Suprapubic skin (tissue), 4 donors: ENCODE measurements at places on chromosomes 4 and X.
A peak's percentile ranks its signal among the peaks of the same experiment; 100 is the strongest.

DNA sequence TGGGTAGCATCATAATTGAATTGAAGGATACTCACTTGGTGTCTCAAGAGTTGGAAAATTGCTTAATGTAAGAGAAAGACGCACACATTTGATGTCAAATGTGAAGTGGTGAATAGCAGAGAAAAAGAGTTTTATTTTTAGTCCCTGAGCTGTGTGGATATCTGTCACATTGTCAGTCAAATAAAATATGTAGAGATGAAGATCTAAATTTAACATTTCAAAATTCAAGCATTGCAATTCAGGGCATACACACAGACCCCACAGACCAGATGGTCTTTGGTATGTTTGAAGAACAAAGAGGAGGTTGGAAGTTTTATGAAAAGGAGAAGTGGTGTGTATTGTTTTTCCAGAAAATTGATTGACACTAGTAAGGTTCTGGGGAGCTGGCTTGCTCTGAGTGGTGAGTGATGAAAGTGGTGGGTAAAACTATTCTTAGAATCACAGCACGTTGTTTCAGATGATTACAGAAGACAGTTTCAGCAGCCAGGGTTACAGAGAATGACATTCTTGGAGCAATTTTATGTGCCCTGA is 44.9 kb upstream of the BBS12 start:
- no peaks in the 10 kb centered on the region for H3K4me1 ChIP-seq
- H3K27ac ChIP-seq = no peak overlapping the region
- H3K36me3 ChIP-seq = no peaks in the 10 kb centered on the region

DNA sequence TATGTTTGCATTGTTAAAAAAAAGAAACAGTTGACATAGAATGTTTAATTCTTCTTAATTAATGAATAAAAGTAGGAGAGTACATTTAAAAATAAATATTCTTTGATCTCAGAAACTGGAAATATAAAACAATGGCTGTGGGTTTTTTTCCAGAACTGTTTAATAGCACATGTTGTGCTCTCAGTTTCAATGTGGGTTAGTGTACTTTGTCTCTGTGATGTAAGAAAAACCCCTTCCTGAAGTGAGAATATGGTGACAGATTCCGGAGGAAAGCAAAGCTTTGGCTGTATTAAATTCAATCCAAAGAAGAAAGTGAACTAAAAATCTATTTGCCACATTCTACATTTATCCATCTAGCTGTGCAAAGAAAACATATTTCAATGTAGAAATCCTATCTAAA is 261.9 kb upstream of the ADGRL3 start:
- H3K27me3 ChIP-seq = no peaks in the 10 kb centered on the region
- H3K4me1 ChIP-seq = no peaks in the 10 kb centered on the region
- no peak overlapping the region for H3K4me3 ChIP-seq
- no peak overlapping the region for H3K27ac ChIP-seq
- DNase-seq = no peak
- no peaks in the 10 kb centered on the region for H3K36me3 ChIP-seq

- no peak overlapping the region for H3K27ac ChIP-seq
- H3K27me3 ChIP-seq = peaks cover 29% of the 10 kb centered on the region
- H3K4me1 ChIP-seq = no peaks in the 10 kb centered on the region
- no peak overlapping the region for H3K4me3 ChIP-seq
Measured at GRCh38 chr4:4840351-4840750, 19.1 kb upstream of the MSX1 start.

DNA sequence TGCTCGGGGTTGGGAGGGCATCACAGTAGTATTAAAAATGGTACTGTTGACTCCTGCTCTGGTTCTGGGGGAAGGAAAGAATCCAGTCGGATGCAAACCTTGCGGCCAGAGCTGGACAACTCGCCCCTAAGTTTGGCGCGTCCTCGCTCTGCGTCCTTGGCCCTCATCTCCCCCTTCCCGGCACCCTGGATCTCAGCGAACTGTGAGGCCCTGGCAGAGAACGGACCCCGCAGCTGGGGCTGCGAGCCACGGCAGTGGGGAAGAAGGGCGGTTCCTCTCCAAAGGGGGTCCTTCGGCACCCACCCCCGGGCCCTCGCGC is 14.0 kb downstream of the ARHGEF6 start:
- H3K36me3 ChIP-seq = no peaks in the 10 kb centered on the region
- no peak for DNase-seq
- H3K4me1 ChIP-seq = peaks cover 8% of the 10 kb centered on the region
- peak overlapping the region; percentile 61 for H3K4me3 ChIP-seq
- no peaks in the 10 kb centered on the region for H3K27me3 ChIP-seq
- H3K27ac ChIP-seq = peak overlapping the region; percentile 85

DNA sequence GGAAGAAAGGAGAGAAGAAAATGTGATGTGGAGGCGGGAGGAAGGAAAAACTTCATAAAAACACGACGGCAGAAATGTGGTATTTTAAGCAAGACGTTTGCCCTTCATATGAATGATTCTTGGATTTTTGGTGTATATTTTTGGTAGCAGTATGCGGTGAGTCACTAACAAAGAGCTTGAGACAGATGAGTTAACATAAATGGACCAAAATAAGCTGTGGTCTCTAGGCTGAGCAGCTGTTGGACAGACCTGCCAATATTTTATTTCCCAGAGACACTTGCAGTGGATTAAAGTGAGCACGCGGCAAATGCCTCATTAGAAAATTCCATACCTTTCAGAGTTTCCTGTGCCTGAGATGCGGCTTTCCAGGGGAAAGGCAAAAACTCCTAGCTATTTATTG is 43.1 kb upstream of the RPS6KA3 start:
- no peak overlapping the region for H3K4me3 ChIP-seq
- H3K27ac ChIP-seq = no peak overlapping the region
- no peaks in the 10 kb centered on the region for H3K36me3 ChIP-seq
- H3K27me3 ChIP-seq = no peaks in the 10 kb centered on the region
- no peak for DNase-seq
- no peaks in the 10 kb centered on the region for H3K4me1 ChIP-seq

DNA sequence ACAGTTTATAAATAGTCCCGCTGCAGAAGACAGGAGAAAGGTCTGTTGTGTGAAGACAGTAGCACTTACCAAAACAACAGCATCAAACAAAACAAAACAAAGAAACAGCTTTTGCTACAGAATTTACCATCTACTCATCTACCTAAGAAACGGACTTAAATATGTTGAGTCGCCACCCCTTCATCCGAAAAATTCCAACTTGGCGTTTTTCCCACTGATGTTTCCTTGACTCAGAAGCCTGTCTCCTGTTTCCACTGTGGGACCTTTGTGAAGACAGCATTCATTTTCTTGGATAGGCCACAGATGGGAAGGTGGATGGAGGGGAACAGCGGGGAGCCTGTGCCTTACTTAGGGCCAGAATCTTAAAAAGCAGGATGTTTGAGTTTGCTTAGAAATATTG is 1.3 kb upstream of the ITM2A start:
- H3K27me3 ChIP-seq = no peaks in the 10 kb centered on the region
- no peak overlapping the region for H3K4me3 ChIP-seq
- H3K36me3 ChIP-seq = no peaks in the 10 kb centered on the region
- no peak for DNase-seq
- no peaks in the 10 kb centered on the region for H3K4me1 ChIP-seq

GRCh38 chr4:24143741-24144140 is 253.9 kb upstream of the PPARGC1A start:
- no peaks in the 10 kb centered on the region for H3K27me3 ChIP-seq
- no peaks in the 10 kb centered on the region for H3K36me3 ChIP-seq
- no peak for DNase-seq
- no peak overlapping the region for H3K27ac ChIP-seq

GRCh38 chr4:36206012-36206411 is 38.3 kb downstream of the ARAP2 start:
- H3K4me3 ChIP-seq = no peak overlapping the region
- no peaks in the 10 kb centered on the region for H3K27me3 ChIP-seq
- no peak for DNase-seq
- H3K4me1 ChIP-seq = no peaks in the 10 kb centered on the region
- peaks cover 5% of the 10 kb centered on the region for H3K36me3 ChIP-seq

GRCh38 chrX:119686087-119686691 is 6.8 kb downstream of the SEPTIN6 start:
- no peak for DNase-seq
- no peak overlapping the region for H3K4me3 ChIP-seq
- no peaks in the 10 kb centered on the region for H3K36me3 ChIP-seq
- H3K27me3 ChIP-seq = no peaks in the 10 kb centered on the region

GRCh38 chr4:127284236-127284635 is 348.5 kb upstream of the INTU start:
- H3K27ac ChIP-seq = no peak overlapping the region
- no peaks in the 10 kb centered on the region for H3K36me3 ChIP-seq
- no peaks in the 10 kb centered on the region for H3K4me1 ChIP-seq
- H3K4me3 ChIP-seq = no peak overlapping the region
- no peaks in the 10 kb centered on the region for H3K27me3 ChIP-seq

- no peaks in the 10 kb centered on the region for H3K27me3 ChIP-seq
- no peak for DNase-seq
- H3K36me3 ChIP-seq = no peaks in the 10 kb centered on the region
- no peak overlapping the region for H3K4me3 ChIP-seq
- H3K4me1 ChIP-seq = no peaks in the 10 kb centered on the region
Measured at GRCh38 chrX:125757794-125758564, 408.1 kb downstream of the DCAF12L2 start.

- H3K27me3 ChIP-seq = no peaks in the 10 kb centered on the region
- no peak overlapping the region for H3K4me3 ChIP-seq
- H3K4me1 ChIP-seq = peaks cover 3% of the 10 kb centered on the region
- H3K27ac ChIP-seq = no peak overlapping the region
Measured at GRCh38 chrX:150197388-150197787, 165.7 kb upstream of the MAMLD1 start.

GRCh38 chrX:30735839-30736238 is 82.6 kb downstream of the GK start:
- no peaks in the 10 kb centered on the region for H3K36me3 ChIP-seq
- no peak for DNase-seq
- no peak overlapping the region for H3K27ac ChIP-seq
- no peak overlapping the region for H3K4me3 ChIP-seq

DNA sequence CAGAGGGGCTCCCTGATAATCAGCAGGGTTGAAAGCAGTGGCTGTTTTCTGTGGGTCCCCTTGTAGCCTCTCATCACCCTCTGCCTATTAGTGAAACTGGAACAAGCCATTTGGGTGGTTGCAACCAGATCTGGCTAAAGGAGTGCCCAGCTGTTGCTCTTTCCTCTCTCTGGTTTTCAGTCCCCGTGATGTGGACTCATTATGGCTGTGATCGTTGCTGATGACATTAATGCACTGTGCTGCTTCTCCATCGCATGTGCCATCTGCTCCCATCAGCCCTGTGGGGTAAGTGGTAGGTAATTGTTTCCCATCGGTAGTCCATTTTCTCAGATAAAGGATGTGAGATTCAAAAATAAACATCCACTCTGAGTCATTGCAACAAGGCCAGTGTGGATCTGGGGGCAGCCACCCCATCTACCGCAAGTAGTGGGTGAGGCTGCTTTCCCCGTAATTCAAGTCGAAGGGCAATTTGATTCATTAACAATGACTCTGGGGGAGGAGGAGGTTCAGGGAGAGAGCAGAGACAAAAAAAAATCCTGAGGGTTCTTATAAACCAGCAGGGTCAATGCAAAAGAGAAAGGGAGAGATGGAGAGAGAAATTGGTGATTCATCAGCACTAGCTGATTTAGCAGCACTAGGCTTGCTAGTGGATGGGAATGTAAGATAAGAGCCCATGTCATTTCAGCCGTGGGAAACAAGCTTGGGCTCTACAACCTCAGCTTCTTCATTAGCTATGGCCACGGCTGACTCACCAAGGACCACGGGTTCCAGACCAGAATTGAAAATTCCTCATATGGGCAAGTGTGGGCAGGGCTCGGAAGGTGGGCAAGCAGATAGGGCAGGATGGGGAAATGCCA is 357.8 kb downstream of the MID1IP1 start:
- no peak for DNase-seq
- no peaks in the 10 kb centered on the region for H3K27me3 ChIP-seq
- H3K4me3 ChIP-seq = no peak overlapping the region
- H3K4me1 ChIP-seq = peaks cover 18% of the 10 kb centered on the region
- H3K36me3 ChIP-seq = no peaks in the 10 kb centered on the region
- H3K27ac ChIP-seq = no peak overlapping the region

DNA sequence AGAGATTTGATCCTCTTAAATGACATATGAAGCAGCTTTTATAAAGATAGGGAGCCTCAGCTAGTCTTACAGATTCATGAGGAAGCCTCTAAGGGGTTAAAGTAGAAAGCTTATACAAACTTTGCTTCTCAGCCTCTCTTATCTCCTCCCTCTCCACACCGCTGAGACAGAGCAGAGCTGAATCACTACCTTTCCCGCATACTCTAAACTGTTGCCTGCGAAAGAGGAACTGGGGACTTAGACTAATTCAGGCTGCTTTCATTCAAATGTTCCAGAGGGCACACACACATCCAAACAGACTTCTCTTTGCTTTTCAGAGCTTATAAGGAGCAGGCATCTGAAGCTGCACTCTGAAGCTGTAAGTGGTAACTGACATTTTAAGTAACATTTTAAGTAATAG is at the start of gene SERTM2:
Gene SERTM2, plus strand, starts transcription at position 169 of the 400 bp plus-strand sequence. CDS start 7,213 bp downstream, outside the sequence.
- H3K4me1 ChIP-seq = no peaks in the 10 kb centered on the region
- no peaks in the 10 kb centered on the region for H3K27me3 ChIP-seq
- no peak within 1 kb of the TSS for H3K27ac ChIP-seq
- no peak within 1 kb of the TSS for H3K4me3 ChIP-seq

DNA sequence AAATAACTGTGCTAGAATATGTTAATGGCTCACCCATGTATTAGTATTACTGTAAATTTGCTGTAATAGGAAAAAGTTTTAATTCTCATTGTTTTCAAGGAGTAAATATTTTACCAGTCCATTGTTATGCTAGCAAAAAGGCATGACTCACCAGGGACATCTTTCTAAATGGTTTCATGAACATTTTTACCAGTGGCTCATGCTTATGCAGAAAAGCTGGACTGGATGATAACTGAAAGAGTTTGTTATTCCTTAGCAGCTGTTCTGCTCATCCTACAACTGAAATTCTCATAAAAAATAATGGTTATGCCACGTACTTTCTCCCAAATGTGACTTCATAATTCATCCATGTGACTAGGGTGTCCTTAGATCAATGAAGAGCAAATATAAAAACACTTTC is 111.9 kb upstream of the PCDH18 start:
- no peak for DNase-seq
- no peak overlapping the region for H3K4me3 ChIP-seq
- H3K27me3 ChIP-seq = no peaks in the 10 kb centered on the region

DNA sequence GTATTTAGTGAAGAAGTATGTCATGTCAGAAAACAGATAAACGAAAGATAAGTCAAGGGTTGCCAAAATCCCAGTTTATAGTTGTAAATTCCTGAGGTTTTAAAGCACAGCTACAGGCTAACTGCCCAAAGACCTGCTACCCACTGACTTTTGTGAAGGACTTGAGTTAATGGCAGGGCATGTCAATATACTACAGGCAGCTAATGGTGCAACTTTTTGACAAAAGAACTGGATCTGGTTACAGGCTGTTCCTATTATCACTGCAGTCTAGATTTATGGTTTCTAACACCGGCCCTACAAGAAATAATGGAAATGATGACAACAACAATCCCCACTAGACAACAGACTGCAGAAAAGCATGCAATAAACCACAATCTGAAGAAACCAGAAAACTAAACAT is 6.4 kb downstream of the SCML2 start:
- no peaks in the 10 kb centered on the region for H3K36me3 ChIP-seq
- no peak overlapping the region for H3K27ac ChIP-seq
- H3K27me3 ChIP-seq = no peaks in the 10 kb centered on the region
- H3K4me3 ChIP-seq = no peak overlapping the region
- DNase-seq = no peak
